GM13977 (cell line): ENCODE measurements at places on chromosomes 12 and 14.
A peak's percentile ranks its signal among the peaks of the same experiment; 100 is the strongest.

GRCh38 chr14:51398898-51399297 lies 158.9 kb downstream of the TMX1 start:
- DNase-seq: no peak

DNA sequence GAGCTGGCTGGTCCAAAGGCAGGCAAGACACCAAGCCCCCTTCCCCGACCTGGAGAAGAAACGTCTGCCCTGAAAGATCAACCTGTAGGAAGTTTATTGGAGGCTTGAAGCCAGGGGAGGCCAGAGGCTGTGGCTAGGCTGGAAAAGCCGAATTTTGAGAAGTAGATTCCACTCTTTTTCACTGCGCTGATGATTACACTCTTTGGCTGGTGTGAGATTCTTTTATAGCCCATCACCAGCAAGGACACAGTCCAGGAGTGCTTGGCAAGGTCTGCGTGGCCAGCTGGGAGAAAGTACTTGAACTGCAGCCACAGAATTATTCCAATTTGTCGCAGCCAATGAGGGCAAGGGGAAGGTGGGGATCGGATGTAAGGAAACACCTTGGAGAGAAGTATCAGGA lies 45.0 kb downstream of the SYNE3 start:
- no peak for DNase-seq

- peak; percentile 54 for DNase-seq
Measured at GRCh38 chr14:28785096-28785952, 18.7 kb downstream of the FOXG1 start.

DNA sequence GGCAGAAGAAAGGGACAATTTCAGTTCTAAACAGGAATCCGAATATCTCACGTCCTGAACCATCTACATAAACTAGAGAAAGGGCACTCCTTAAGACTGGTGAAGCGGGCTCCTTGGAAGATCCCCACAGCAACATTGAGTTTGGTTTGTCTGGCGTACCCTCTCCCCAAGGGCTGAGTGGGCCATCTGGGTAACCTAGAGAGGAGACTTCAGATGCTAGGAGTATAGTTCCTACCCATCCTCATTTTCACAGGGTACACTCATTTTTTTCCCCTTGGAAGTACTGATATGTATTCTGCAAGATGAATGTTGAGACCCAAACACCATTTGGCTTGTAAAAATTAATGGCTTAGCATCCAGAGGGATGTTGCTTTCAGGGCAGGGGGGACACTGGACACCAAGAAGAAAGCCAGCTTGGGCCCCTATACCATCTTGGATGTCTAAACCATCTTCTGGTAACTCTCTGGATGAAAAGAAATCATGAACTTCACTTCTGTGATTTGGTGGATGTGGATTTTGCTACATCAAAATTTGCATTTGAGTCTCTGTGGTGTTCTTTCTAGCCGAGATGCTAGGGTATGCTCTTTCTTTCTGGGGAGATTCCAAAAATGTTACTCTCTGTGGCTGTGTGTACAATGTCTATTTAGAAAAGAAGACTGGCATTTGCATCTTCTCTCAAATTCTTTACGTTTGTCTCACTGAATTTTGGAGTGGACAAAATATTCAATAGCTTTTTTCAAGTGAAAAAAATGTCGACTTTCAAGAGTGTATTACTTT lies 97.7 kb downstream of the ETV6 start:
- DNase-seq: no peak

GRCh38 chr12:71029302-71029701 lies 108.8 kb upstream of the PTPRR start:
- no peak for DNase-seq

DNA sequence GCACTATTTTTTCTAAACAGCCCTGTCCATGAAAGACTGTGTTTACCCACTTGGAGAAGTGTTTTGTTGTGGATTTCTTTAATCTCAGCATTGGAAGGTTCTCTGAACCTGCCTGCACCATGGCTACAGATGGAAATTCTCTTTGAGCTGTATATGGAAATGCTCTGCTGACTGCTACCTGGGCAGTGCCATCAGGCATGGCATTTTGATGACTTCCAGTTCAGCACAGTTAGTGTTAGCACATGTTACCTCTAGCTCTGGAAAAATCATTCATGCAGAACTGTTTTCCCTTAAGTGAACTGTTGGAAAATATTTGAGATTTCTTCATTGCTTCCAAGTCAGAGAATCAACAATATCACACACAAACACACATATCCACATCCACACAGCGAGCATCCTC lies 52.6 kb upstream of the RIC8B start:
- DNase-seq: no peak

DNA sequence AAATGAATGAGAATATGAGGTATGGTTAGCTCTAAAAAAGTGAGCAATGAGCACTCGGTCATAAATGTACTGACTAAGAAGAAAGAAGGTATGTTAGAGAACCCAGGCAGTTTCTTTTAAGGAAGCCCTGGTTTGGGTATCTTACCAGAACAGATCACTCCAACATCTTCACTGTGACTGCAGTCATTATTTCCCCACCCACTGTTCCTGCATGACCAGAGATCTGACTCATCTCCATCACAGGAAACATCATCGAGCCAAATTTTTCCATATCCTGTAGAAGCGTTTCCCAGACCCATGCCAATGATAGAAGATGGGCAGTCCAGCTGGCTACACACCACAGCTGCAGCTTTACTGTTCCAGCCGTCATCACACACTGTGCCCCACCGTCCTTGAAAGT lies 48.0 kb downstream of the CD163L1 start:
- no peak for DNase-seq

DNA sequence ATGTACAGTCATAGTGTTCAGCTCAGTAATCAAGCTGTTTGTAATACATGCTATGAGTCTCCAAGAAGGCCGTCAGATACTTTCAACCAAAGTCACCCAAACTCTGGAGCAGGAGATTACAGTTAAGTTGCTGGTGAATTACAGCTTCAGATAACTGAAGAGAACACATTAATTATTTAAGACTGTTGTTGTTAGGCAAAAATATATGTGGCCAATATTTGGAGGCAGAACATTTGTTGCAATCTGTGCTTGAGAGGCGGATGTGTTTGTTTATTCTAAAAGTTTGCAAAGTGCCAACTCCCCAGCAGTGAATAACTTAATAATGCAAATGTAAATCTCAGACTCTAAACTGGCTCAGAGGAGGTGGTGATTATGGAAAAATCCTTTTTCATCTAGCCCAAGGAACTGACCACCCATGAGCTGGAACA lies 300.7 kb upstream of the TBX3 start:
- DNase-seq: no peak

- no peak for DNase-seq
Measured at GRCh38 chr12:11171969-11172675, 1.1 kb downstream of the SMIM10L1 start.

DNA sequence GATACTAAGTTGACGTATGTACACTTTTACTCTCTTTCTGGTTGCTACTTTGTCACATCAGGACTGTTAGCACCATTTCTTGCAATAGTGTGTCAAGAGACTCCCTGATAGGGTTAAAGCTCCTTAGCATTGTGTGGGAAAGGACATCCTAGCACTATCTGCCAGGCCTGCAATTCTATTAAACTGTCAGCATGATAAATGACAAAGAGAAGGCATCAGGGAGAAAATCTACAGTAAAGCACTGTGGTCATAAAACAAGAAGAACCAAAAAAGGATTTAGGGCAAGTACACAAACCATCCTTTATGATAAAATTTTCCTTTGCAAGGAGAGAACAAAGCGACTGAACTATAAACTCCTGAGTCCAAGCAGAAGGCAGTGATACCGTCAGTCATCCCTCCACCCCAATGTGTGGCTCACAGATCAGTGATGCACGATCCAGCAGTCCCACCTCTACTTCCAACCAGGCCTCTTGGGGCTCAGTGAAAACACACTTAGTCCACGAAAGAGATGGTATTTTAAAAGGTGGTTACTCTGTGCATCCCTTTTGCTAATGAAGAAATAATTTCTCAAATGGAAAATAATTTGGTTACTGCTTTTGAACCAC lies 31.4 kb upstream of the SLC35F4 start:
- no peak for DNase-seq

- DNase-seq: peak; percentile 17
Measured at GRCh38 chr12:112716099-112717093, 75.2 kb upstream of the RPH3A start.

DNA sequence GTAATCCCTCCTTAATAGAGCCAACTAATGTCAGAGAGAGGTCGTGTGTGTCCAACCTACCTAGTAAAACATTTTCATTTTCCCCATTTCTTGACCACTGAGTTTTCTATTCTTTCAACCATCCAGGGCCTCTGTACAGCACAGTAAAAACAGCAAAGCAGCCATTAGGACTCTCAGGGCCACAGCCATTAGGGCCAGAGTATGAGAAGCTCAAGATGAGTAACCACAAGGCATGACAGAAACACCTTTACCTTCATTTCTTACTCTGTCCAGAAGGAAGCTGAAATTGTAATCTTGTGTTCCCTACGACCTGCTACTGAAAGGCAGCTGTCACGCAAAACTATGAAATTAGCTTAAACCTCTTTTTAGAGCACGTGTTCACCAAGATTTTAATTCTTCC lies 2.3 kb downstream of the SPPL3 start:
- no peak for DNase-seq

DNA sequence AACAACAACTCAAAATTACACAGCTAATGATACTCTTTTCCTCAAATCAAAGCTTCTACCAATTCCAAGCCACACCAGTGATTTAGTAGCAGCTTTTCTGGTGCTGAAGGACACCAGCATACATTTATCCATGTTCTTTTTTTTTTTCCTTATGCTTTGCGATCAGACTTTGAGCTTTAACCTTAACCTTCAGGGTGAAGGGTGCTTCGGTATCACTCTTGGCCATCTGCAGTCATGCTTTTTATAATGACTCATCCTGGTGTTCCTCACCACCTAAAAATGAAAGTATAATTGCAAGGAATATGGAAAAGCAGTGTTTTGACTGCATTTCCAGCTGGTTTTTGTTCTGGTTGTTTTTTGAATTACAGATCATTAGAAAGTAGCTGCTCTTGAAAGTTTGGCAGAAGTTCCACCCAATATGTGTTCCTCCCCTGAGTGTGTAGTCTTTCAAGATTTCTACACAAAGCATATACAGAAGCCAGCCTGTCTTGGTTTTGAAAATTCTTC lies 1.3 kb upstream of the SLC41A2 start:
- no peak for DNase-seq

DNA sequence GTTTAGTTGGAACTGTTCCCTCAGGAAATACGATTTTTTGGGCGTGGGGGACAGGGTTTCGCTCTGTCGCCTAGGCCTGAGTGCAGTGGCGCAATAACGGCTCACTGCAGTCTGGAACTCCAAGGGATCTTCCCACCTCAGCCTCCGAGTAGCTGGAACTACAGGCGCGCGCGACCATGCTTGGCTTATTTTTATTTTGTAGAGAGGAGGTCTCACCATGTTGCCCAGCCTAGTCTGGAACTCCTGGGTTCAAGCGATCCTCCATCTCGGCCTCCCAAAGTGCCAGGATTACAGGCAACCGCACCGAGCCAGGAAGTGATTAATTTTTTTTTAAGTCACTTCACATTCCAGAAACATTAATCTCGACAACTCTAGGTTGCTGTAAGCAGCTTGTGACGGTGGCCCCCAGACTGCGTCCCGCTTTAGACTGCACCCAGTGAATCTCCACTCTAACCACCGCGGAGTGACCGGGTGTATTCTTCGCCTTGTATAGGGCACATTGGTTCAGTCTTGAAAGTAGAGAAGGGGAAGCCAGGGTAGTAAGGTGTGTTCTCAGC lies 830 bp upstream of the MIS18BP1 start:
- no peak for DNase-seq

- no peak for DNase-seq
Measured at GRCh38 chr12:76860256-76860655, 18.6 kb downstream of the CSRP2 start.

DNA sequence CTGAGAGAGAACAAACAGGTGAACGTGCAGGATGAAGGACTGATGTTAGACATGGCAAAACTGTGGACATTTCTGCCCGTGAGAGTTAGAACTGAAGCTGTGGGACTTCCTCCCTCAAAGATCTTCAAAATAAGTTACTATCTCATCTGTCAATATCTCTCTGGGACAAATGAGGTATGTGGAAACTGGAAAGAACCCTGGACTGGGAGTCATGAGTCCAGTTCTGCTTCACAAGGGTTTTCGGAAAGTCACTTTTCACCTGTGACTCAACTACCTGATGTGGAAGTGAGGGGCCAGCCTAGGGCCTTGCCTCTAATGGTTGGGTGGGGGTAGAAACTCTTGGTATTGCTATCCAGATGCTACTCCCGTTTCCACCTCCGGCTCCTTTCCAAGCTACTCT lies 47.3 kb downstream of the RAB35 start:
- no peak for DNase-seq

DNA sequence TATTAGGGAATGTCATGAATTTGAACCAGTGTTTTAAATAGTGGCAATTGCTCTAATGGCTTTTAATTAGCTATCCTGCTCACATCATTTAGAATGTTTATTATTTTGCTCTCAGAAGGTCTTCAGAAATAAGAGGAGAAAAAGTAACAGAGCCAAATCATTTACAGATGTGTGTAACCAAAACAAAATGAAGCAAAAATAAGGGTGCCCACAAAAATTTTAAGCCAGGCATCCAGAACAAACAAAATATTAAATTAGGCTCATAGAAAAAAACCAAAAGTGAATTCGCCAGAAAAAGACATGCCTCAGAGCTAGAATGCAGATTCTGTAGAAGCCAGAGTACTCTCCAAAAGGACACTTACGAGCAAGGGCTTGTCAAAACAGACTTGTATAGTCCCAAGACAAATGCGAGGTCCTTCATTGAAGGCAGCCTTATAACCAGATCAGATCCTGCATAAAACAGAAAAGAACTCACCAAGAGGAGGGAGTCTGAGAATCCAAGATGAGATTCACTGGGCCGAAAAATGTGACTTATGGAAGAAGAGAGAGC lies 20.2 kb upstream of the SERPINA1 start:
- DNase-seq: no peak

DNA sequence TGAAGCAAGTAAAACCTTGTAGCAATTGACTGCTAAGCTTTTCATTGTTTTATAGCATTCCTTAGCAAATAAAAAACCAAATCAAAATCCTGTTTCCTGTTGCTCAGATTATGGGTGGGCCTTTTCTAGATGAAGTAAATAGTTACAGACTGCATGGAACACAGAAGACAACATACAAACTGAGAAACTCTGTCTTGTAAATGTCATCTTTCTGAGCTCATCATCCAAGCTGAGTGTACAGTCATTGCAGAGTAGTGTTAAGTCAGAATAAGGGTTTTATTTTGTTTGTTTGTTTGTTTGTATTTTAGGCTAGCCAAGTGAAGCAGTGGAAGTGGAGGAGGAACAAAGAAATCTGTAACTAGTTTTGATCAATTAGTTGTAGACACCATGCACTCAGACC lies 24.4 kb upstream of the BTG1 start:
- DNase-seq: no peak

DNA sequence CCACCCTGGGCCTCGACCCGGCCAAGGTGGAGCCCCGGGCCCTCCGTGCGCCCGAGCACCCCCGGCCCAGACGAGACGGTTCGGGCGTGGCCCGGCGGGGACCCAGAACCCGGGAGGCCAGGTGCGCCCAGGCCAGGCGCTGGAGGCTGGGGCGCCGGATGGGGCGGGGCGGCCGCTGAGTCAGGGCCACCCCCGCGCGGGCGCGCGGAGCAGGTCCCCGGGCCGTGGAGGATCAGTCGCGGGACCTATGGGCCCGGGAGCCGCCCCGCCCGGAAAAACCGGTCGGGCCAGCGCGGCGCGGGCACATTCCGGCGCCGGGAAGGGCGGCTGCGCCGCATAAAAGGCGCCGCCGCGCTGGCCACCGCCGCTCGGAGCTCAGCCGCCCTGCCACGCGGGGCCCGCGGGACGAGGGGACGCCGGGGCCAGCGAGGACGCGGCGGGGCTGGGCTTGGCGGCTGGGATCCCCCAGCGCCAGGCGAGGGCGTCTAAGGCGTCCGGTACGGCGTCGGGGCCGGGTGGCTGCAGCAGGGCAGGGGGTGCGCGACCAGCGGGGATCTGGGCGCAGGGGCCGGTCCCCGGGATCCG lies 21.5 kb upstream of the KIF26A start:
- no peak for DNase-seq

- no peak for DNase-seq
Measured at GRCh38 chr14:75328558-75329155, 50.0 kb downstream of the FOS start.
